ENCODE measurements at places on chromosomes 12 and 14.

DNA sequence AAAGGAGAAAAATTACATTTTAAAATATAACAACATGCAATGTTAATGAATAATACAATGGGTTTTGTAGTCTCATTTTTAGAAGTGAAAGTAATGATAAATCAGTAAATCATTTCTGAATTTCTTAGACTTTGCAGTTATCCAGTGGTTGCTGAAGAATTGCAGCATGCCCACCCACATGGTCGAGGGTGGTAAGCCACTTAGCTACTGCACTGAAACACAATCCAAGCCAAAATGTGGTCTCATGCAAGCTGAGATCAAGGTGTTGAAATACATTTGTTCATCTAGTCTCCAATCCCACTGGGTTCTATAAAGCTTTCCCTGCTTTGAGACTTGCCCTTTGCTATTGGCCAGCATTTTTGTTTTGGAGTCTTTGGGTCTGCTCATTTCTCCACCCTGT lies 247.9 kb downstream of the NELL2 start:
- no peak for DNase-seq

DNA sequence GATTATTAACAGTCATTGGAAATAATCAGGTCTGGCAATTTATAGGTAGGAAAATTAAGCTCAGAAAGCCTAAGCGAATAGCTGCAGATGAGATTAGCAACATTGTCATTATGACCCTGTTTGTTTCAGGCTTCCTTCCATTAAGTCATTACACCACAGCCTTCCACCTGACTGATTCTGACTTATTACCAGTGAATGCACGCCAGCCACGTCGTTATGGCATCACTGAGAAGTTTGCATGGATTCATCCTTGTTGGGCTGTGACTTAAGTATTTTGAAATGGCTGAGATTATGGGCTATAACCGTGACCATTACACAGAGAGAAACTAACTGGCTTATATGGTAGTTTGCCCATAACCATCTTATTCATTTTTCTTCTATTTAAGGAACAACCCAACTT lies 18.6 kb downstream of the RASSF8 start:
- DNase-seq, result peak; percentile 78

DNA sequence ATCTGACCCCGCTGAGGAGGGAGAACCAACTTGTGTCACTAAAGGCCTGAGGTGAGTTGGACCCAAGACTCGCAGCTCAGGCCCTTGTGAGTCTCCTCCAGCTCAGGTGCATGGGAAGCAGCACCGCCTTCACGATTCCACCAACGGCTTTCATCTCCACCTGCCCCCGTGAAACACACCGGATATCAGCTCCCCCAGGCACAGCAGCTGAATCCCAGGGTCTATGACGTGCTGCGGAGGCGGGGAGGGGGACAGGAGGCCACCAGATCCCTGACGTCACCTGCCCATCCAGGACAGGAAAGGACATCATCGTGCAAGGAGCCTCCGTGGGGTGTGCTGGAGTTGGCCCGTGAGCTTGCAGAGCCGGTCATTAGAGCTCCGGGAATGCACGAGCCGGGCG lies 18.5 kb upstream of the SFSWAP start:
- no peak for DNase-seq

GRCh38 chr14:77069551-77069950 lies 28.5 kb upstream of the CIPC start:
- no peak for DNase-seq

DNA sequence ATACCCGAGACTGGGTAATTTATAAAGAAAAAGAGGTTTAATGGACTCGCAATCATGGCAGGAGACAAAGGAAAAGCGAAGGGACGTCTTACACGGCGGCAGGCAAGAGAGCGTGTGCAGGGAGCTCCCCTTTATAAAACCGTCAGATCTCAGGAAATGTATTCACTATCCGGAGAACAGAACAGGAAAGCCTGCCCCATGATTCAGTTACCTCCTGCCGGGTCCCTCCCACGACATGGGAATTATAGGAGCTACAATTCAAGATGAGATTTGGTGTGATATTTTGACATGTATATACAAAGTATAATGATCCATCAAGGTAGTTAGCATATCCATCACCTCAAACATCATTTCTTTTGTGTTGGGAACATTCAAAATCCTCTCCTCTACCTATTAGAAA lies 2.3 kb upstream of the CDCA4 start:
- DNase-seq, result no peak

DNA sequence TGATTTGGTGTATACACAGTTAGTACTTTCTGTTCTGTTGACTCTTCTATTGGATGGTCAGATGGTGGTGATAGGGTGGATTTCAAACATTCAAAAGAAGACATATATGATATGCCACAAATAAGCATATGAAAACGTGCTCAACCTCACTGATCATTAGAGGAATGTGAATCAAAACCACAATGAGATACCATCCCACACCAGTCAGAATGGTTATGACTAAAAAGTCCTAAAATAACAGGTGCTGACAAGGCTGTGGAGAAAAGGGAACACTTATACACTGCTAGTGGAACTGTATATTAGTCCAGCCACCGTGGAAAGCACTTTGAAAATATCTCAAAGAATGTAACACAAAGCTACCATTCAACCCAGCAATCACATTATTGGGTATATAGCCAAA lies 425.5 kb downstream of the C12orf50 start:
- no peak for DNase-seq

GRCh38 chr12:51242120-51242519 lies 3.5 kb downstream of the DAZAP2 start:
- DNase-seq, result no peak

DNA sequence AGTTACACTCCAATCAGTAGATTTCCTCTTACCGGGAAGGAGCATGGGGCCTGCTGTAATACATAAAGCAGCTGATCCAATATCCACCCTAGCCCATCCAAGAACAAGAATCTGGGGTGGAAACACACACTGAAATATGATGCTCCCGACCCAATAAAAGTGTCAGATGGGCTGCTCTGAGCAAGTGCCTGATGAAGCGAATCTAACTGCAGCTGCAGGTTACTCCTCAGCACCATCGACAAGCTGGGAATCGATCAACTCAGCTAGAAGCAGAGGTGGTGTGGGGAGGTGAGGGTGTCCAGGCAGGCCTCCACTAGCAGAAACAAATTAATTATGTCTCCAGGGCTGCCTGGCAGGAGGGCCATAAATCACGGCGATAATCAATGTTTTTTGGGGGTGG lies 64.0 kb upstream of the WSCD2 start:
- no peak for DNase-seq

- no peak for DNase-seq
Measured at GRCh38 chr14:68790644-68791077, 2.2 kb downstream of the ZFP36L1 start.

DNA sequence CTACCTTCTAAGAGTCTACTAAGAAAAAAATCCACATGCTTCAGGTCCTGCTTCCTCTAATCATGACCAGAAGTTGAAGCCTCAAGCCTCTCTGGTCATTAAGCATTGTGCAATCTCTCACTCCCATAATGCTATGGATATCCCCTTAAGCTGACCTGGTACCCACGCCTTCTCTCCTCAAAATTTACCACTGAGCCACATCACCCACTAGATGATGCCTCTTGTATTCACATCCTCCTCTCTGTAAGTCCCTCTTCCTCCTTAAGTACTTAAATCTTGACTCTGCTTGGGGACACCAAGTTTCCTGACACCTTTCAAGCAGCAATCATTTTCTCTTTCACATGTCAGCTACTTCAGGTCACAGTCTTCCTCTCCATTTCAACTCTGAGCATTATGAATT lies 9.8 kb downstream of the GALNT4 start:
- no peak for DNase-seq

DNA sequence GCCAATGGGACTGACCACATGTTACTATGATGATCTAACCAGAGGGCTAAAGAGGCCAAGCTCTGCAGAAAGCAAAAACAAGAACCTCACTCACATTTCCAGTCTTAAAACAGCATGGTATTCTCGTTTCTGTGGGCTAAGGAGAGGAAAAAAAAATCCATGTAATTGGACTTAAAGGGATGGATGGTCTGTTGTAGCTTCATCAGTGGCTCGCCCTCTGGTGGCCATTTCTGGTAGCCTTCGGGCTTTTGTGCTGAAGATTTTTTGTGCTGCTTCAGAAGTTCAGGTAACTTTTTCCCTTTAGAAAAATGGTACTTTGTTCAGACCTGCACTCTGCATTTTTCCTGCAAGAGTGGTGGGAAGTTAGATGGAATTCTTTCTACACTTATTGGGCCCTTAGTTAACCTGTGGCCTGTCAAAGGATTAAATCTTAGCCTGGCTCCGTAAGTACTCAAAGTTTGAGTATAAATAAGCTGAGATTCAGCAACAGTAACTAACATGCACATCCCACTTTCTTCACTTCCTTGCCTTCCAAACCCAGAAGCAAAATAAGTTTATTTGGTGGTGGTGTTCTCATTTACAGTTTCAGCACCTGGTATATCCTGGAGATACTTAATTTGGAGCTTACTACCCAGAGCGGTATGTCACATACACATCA lies 22.3 kb downstream of the DCAF4 start:
- peak; percentile 85 for DNase-seq

DNA sequence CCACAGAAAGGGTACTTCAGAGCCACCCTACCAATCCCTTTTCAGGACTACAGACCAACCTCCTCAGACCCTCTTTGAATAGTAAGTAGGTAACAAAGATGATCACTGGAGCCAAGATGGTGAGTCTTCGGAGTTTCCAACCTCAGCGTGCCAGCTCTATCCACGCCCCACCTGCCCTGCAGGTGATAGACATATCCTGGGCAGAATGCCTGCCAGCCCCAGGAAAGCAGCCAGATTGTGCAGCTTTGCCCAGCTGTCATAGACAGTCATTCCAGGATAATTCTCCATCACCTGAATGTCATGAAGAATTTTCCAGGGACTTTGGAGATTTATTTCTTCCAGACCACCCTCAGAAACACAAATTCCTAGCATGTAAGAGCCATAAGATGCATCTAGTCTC lies 434.4 kb downstream of the RGS6 start:
- no peak for DNase-seq

GRCh38 chr12:94488463-94488862 lies 28.8 kb upstream of the CEP83 start:
- DNase-seq, result no peak

DNA sequence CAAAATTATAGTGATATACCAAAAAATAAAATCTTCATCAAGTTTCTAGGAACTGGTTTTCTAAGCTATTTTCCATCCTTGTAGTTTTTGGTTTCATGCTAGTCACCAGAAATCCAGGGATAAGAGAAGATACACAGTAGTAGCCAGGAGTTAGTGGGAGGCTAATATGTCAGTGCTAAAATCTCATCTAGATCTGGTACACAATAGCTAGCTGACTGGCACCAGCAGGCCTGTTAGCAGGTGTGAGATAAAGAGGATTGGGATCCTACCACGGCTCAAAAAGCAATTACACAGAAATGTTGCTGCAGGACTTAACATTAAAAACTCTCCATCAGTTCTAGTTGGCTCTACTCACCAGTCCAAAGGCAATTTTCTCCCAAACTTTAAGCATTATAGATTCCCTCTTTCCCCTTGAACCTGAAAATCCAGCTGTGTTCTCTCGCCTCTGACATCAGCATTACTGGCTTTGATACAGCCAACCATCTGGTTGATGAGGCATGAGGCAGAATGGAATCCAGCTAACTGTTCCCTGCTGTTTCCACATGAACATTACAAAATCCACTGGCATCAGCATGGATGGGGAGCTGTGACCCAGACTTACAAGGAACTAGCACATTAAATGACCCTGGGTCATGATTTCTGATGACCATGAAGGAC lies 41.8 kb upstream of the CCDC196 start:
- DNase-seq, result no peak

DNA sequence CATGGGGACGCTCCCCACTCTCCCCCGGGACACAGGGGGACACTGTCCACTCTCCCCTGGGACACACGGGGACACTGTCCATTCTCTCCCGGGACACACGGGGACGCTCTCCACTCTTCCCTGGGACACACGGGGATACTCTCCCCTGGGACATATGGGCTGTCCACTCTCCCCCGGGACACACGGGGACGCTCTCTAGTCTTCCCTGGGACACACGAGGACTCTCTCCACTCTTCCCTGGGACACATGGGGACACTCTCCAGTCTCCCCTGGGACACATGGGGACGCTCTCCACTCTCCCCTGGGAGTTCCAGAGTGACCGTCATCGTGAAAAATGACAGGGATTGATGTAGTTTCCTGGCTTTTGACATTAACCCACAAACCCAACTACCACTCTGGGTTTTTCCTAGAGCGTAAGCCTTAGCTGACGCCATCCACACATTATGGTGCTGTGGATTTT lies 3.0 kb upstream of the P2RX2 start:
- DNase-seq, result no peak

- peak; percentile 90 for DNase-seq
Measured at GRCh38 chr14:74510959-74511409, 17.4 kb downstream of the ISCA2 start.

- DNase-seq, result no peak
Measured at GRCh38 chr12:51592034-51592705, 1.1 kb downstream of the SCN8A start.

DNA sequence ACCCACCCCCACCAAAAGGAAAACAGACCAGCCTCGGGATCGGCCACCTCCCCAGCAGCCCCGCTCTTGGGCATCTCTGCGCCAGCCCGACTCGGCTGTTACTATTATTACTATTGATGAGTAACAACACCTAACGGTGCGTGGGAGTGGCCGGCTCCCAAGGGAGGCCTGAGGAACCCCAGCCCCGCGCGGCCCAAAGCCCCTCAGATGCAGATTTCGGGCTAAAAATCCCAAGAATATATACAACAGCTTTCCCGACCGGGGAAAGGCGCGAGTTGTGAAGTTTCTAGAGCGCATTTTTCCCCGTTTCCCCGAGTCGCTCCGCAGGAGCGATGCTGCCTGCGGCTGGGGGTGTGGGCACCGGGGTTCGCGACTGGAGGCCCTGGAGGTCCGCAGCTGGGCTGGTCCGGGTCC lies 565 bp downstream of the NT5DC3 start:
- peak; percentile 83 for DNase-seq

All from posterior vena cava (tissue), 2 donors.